ENCODE measurements at places on chromosomes 12 and 14. TPM values are rescaled to one million over a fixed set of nuclear protein-coding genes. Genes with fewer than 3 reads are reported as not detected.

RAD51AP1 gene
- total RNA-seq: 4.9 TPM

MMP19 gene
- 38.4 TPM for total RNA-seq

MFAP5 gene
- 1.2 TPM for total RNA-seq

ARHGAP9 gene
- 2.2 TPM for total RNA-seq

C14orf180 gene
- not detected for total RNA-seq

ANO2 gene
- total RNA-seq: under 0.01 TPM

BCL11B gene
- 0.13 TPM for total RNA-seq

PPFIA2 gene
- not detected for total RNA-seq

TMEM121 gene
- total RNA-seq: 12.6 TPM

CLEC4C gene
- not detected for total RNA-seq

ACRBP gene
- 0.13 TPM for total RNA-seq

HOXC10 gene
- not detected for total RNA-seq
